ENCODE measurements at places on chromosomes 16 and 17.

DNA sequence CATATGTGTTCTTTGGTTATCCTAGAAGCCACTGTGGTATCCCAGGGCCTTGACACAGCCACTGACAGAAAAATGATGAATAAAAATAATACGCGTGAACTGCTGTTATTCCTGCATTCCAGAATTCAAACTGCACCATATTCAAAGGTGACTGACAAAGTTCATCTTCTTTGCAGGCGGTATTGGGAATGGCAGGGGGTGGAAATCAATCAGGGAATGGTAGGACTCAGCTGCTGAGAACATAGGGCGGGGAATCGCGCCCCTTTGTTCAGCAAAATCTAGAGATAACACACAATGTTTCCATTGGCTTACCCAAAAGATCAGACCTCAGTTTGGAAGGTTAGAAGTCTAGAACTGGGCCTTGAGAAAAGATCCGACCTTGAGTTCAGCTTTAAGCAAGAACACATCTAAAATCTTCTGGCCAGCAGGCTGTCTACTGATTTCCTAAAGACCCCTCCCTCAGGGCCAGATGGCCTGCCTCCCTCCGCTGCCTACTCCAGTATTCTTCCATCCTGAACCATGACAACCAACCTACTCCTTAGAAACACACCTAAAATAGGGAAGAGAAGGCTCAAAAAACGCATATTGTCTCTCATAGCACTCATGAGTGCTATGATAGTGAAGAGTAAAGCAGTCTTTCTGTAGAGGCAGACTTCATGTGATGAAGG is 34.1 kb downstream of the CDK5R1 start:
- DNase-seq: no peak

- no peak for DNase-seq
Observed at GRCh38 chr17:332023-332422, 20.6 kb downstream of the RPH3AL start.

DNA sequence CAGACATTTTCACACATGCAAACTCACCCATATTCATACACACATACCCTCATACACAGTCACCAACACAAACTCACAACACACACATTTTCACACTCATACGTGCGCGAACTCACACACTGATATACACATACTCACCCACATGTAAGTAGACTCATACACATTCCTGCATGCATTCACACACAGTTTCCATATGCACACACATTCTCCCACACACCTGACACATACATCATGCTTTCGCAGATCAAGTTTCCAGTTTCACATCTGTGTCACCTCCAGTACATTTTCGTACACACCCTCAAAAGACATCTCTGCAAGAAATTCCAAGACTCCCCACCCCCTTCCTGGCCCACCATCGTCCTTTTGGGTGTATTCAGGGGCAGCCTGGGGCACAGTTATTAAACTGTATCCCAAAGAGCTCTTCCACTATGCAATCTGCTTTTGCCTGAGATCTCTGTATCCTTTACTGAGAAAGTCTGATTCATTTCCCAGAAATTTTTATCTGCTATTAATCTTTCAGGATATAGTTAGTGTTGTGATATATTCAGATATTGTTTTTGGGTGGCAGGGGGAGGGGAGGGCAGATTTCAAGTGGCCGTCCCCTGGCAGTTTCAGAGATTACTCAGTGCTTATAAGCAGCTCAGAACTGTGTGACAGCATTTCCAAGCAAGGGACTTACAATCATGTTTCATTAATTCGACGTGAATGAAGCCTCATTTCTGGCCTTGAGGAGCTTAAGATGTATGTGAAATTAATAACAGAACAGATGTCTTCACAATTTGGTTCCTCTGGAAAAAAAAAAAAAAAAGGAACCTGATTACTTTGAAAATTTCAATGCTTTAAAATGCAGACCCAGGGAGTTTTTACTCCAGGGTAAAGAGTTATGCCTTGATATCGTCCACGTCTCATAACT is 35.3 kb upstream of the MMP2 start:
- DNase-seq: no peak

GRCh38 chr17:61401389-61402072 is 1.9 kb downstream of the TBX2 start:
- no peak for DNase-seq

DNA sequence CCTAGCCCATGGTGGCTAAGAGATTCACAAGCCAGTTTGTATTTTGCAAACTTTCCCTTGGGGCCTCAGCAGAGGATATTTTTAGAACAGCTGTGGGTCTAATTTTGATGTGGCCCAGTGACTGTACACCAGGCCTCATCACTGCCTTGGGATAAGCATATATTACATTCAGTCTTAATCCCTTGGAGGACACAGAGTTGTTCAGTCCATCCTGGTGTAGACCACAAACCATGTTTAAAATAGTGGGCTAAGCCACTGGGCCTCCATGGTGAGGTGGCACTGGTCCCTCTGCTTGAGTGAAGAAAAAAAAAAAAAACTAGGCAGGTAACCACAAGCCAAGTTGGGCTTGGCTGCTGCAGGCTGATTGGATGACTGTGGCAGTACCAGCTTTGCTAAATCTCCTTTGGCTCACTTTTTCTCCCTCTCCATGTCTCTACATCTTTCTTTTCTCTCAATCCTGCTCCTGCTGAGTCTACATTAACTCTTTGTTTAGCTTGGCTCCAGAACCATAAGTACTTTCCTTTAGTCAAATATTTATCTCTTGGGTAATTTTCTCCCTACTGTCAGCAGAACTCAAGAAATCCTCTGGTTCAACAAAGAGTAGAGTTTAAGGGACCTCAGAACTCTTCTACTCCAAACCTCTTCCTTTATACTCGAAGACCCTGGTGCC is 120.0 kb upstream of the TBX2 start:
- DNase-seq: no peak

DNA sequence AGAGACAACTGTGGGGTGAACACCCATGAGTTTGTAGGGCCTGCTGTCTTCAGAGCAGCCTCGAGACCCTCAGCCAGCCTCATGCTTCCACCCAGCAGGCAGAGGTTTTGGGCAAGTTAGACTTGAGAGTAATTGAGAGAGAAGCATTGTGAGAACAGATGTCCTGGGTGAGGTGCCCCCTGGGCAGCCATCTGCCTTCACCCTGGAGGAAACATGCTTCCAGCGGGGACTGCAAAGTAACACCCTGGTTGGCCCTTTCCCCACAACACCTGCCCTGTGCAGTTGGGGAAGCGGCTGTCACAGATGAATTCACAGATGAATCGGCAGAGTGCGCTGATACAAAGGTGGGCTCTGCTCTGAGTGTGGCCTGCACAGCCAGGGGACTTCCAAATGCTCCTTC is 23.4 kb downstream of the ATPAF2 start:
- DNase-seq: no peak

Measured in AML-193 (cell line).